ENCODE measurements at places on chromosomes 13 and 19.

DNA sequence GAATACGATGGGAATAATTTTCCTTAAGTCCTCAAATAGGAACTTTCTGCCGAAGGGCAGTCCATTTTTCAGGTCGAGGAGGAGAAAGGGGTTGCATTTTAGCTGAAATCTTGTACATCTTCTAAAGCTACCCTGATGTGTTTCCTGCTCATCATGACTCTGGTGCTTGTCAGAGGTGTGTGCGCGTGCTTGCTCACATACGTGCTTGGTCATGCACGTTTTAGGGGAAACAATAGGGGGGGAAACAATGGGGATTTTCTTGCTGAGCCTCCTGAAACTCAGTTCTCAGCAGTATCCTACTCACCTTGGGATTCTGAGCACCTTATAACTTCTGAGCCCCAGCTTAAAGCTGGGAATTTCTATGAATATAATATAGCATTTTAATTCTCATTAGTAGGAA lies 44.7 kb downstream of the TM9SF2 start:
- no peak for DNase-seq

DNA sequence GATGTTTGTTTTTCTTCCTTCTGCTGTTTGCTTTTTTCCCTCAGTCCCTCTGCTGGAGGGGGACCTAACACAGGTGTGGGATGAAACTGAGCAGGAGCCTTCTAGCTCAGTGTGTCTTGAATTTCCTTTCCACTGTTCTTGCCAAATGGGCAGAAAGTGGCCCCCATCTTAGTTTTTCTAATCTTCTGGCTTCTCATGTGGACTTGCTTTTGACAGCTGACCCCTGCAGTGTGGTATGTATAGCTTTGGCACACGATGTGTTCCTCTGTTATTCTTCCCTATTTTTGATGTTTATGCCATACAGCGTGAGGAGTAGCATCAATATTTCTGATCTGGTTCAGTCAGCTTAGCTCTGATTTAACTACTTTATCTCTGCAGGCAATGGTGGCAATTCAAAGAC lies 8.3 kb downstream of the LRCH1 start:
- no peak for DNase-seq

- no peak for DNase-seq
These were observed 2.8 kb downstream of the MYADM start for GRCh38 chr19:53870485-53870844.

DNA sequence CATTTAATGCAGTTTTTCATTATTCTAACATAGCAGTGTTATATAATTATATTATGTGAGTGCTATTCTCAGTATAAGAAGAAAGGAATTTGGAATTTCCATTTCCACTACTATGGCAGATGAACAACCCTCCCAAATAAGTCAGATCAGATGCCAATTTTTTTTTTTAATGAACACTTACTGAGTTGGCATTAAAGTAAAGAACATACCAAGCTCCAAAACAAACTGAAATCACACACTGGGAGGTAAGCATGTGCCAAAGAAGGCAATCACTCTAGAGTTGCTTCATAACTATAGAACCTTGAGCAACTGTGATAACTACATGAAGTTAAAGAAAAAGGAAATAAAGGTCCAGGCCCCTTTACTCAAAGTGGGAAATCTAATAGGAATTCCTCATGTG lies 90.3 kb downstream of the RNF17 start:
- DNase-seq: no peak

GRCh38 chr13:102877303-102877702 lies 31.5 kb downstream of the ERCC5 start:
- peak; percentile 77 for DNase-seq

- DNase-seq: peak; percentile 76
These were observed 2.7 kb downstream of the COL4A1 start for GRCh38 chr13:110304256-110304655.

- no peak for DNase-seq
These were observed 13.2 kb downstream of the MICOS13 start for GRCh38 chr19:5666921-5667610.

DNA sequence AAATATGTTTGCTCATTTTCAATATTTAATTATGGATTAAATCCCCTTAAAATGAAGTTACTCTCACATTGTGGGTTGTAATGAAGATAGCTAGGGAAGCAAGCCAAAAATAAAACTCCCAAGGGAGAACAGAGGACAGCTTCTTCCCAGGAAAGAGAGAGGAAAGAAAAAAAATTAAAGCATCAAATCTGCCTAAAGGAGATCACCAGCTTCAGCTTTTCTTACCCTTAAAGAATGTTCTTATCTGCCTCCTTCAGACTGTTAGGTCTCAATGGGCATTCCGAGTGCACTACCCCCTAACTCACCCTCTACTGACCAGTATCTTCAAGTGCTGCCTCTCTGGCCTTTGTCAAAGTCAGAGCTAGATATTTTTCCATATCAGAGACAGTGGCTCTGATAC lies 55.2 kb downstream of the XPO4 start:
- peak; percentile 10 for DNase-seq

DNA sequence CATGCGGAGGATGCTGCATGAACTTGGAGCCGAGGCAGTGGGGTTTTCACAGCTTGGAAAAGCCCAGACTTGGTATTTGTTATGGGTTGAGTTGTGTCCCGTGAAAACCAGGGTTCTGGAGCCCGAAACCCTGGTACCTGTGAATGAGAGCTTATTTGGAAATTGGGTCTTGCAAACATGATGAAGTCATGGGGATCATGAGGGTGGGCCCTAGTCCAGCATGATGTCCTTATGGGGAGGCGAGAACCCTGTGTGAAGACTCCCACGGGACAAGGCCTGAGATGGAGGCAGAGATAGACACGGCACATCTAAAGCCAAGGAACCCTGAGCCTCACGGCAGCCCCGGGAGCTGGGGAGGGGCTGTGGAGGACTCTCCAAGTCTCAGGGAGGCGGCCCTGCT lies 82.3 kb downstream of the ANKRD10 start:
- DNase-seq: no peak

DNA sequence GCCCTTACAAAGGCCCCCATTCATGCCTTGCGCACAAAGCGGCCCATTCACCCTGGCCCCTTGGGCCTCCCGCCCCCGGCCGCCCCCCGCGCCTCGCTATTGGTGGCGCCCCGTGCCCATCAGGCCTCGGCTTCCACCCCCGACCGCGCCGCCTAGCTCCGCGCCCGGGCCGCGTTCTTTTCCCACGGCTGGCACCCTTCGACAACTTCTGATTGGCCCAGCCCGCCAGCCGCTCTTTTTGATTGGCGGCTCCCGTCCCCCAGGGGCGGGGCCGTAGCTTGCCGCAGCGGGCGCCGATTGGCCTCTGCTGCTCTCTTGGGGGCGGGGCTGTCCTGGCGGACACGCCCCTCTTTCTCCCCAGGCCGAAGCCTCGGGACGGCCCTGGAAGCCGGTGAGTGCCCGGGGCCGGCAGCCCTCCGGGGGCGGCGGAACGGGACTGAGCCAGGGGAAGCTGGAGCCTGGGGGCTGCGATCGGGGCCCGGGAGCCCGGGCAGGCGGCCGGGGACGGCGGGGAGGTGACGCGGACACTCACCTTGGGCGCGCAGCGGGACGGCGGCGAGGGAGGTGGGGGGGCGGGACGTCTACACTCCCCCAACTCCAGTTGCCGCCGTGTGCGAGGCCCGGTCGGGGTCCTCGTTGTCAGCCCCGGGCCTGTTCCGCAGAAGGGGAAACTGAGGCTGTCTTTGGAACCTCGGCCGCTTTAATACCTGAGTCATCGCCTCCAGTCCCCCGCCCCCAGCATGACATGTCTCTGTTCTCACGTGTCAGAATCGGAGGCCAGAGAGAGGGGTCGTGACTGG lies at the start of gene MYH14:
TSS of gene MYH14 (plus strand) at position 342 of the 800 bp plus-strand sequence. CDS start 6,744 bp downstream, outside the sequence.
- peak; percentile 4 for DNase-seq

DNA sequence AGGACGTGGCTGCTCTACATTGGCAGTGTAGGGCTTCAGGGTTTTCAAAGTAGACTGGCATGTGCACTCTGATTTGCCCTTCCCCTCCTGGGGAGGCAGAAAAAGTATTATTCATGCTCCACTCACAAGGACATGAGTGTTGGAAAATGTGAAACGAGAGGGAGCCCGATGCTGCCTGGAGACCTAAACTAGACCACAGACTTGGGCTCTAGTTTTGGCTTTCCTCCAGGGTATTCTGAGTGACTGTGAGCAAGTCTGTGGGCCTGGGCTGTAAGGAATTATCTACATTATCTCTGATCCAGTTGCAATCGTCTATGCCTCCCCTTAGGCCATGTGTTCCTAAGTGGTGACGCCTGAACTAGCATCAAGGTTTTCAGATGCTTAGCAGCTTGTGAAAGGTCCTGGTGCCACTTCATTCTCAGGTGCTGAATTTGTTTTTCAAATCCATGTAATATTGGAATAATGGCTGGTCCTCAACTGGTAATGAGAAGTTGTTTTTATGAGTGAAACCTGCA lies 55.0 kb downstream of the MRPL57 start:
- DNase-seq: peak; percentile 11

DNA sequence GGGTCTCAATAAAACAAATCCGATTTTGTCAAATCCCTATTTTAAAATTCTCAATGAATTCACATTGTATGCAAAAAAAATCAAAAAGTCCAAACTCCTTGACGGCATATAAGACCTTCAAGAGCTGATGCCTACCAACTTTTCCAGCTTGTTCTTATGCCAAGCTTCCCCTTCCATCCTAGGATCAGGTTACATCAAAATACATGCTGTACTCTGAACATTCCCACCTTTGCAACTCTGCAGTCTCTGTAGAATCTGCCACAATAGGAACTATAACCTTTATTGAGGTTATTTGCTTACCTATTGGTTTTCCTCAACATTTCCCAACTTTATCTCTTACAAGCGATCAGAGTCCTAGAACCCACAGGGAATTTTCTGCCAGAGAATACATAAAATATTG lies 7.9 kb downstream of the KBTBD7 start:
- DNase-seq: no peak

- peak; percentile 88 for DNase-seq
These were observed 9.9 kb downstream of the ZNF665 start for GRCh38 chr19:53183146-53183764.

GRCh38 chr19:40663695-40664692 lies 26.5 kb downstream of the NUMBL start:
- peak; percentile 21 for DNase-seq

- DNase-seq: no peak
These were observed 111.7 kb downstream of the MIPEP start for GRCh38 chr13:23777575-23777870.

GRCh38 chr19:16235811-16236652 lies 38.3 kb downstream of the AP1M1 start:
- DNase-seq: no peak

DNA sequence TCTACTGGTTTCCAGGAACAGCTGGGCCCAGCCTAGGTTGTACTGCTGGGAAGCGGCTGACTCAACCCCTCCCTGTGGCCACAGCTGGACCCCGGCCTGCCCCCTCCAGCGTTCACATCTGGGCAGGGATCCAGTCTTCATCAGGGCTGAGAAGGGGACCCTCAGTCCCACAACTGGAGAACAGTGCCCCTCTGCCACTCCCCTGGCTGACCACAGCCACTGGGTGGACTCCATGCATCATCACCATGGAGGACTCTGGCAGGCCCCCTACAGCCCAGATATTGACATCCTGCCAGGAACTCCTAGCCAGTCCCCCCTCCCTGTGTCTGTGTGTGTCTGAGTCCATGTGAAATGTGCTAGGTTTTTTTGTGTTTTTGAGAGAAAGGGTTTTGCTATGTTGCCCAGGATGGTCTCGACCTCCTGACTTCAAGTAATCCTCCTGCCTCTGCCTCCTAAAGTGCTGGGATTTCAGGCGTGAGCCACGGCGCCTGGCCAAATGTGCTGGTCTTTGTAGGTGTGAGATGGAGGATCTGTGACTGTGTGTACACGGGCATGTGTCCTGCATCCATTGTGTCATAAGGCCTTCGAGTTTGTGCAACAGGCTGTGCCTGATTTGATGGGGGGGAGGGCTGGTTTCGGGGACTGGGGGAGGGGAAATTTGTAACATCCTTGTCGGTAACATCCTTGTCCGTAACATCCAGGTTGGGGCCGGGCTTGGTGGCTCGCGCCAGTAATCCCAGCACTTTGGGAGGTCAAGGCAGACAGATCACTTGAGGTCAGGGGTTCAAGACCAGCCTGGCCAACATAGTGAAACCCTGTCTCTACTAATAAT lies 4.0 kb upstream of the HOOK2 start:
- DNase-seq: peak; percentile 79

DNA sequence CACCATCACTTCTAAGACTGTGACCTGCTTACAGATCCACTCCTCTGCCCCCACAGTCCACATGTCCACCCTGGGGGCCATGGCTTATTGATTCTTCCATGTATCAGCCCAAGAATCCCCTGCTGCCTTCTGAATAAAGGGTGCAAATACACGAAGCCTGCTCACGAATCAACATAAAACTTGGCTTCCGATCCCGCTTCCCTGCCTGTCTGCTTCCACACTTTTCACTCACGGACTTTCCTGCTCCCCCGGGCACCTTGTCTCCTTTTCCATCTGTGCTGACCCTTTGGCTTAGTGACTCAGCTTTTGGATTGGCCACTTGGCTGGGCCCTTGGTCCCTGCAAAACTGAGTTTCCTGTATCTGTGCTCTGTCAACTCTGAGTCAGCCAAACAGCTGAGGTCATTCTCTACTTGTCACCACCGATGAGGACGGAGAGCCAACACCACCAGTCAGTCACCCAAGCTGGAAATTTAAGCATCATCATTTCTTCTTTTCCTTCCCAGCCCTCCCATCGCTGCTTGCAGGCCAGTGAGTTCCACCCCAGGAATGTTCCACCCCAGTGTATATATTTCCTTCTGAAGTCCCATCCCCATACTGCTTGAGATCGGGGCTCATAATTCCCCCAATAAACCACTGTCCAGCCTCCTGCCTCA lies 11.4 kb upstream of the USP12 start:
- DNase-seq: peak; percentile 92

- no peak for DNase-seq
These were observed 10.5 kb downstream of the PMIS2 start for GRCh38 chr19:35596366-35596999.

DNA sequence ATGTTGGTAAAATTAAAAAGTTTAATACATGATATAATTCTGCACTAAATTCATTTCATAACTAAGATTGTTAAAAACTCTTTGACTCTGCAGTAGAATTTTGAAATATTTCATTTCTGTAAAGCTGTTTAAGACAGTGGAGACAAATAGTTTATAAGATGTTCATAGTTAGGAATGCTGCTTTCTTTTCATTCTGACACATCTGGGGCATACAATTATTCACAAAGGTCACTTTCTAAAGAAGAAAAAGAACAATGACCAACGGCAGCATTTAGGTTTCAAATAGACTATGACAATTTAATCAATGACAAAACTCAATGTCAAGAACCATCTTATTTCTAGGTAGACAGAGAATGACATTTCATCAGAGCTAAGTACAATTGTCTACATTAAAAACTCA lies 1422.1 kb downstream of the PCDH9 start:
- DNase-seq: peak; percentile 5

GRCh38 chr19:42233678-42234292 lies 8.6 kb downstream of the GSK3A start:
- no peak for DNase-seq

DNA sequence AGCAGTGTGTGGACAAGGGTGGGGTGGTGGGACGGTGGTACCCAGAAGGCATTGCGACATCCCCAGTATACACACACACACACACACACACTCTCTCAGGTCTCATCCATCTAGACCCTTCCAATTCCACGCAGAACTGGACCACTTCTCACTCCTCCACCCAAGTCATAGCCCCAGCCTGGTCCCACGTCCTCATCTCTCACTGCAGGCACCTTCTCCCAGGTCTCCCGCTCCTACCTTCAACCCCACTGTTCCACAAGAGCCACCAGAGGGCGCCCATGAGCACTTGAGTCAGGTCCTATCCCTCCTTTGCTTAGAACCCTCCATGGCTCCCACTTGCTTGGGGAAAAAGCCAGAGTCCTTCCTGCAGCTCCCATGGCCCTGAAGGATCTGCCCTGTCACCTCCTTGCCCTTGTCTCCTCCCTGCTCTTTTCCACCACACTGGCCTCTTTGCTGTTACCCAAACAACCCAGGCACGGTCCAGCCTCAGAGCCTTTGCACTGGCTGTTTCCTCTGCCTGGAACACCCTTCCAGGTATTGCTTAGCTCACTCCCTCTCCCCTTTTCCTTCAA lies 62.6 kb downstream of the IER2 start:
- DNase-seq: peak; percentile 38
